ENCODE measurements at places on chromosomes 12 and 14.
A peak's percentile ranks its signal among the peaks of the same experiment; 100 is the strongest.

- no peak for DNase-seq
Measured at GRCh38 chr12:51896236-51896635, 8.3 kb downstream of the ANKRD33 start.

GRCh38 chr12:64457466-64457865 is 5.5 kb downstream of the TBK1 start:
- peak; percentile 80 for DNase-seq

DNA sequence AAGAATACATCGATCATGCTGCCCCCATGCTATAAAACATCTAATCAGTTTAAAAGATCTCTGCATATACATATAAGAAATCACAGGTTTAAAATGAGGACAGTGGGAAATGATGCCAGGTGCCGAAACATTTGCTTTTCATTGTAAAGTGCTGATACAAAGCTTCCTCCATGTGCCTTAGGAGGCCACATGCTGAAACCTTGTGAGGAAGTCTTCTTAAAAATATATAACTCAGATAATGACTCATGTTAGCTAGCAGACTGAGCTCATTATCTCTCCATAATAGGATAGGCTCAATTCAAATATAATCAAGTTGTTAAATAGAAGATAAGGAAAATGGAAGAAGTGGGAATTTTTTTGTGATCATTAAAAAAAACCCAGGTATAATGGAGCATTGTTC is 65.9 kb downstream of the RFX4 start:
- no peak for DNase-seq

- peak; percentile 7 for DNase-seq
Measured at GRCh38 chr14:93033983-93034670, 81.6 kb downstream of the ITPK1 start.

DNA sequence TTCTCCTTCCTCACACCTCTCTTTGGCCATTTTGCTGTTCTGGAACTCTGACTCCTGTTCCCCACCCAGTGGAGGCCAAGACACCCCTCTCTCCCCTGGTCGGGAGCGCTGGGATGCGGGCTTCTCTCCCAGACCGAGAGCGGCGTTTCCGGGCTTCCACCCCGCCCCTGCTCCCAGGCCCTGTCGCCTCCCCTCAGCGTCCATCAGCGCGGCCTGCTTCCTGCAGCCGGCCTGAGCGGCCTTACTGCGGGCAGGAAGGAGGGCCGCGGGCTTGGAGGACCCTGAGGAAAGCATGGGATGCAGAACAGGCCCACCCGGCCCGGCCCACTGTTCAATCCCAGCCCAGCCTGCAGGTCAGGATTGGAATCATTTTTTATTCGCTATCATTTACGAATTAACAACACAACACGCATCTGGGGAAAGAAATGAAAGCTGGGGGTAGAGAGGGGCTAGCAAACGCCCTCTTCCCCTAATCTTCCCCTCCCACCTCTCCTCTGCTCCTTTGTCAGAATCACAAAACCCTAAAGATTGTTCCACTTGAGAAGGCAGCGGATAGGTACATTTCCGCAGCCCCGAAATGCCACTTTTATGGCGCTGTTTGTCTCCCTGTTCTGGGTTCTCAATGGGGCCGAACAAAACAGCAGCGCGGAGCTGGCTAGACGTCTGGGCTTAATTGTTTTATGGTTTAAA is 3.8 kb upstream of the HOXC8 start:
- DNase-seq, result no peak

GRCh38 chr14:98278800-98279199 is 993.2 kb downstream of the BCL11B start:
- DNase-seq, result no peak

GRCh38 chr14:91228112-91229004 is 16.1 kb downstream of the GPR68 start:
- peak; percentile 95 for DNase-seq

DNA sequence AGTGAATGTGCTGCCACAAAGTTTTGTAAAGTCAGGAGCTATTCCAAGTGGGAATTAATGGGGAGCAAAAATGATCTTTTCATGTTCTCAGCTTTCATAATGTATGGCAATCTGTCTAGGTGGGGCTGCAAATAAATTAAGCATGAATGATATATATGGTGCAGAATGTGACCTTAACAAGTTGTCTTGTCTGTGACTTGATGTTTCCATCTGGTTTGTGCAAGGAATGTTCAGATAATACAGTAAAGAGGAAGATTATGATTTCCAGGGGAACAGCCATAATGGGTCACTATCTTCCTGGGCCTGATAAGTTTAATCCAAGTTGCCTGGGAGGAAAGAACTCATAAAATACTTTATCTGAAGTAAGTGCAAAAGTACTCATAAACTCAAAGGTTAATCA is 1815.8 kb upstream of the FLRT2 start:
- DNase-seq, result no peak
